Stimulated activated CD4-positive, alpha-beta T cell treated with anti-CD3 and anti-CD28 coated beads, Interleukin-2, amount 100 ng/mL, for 24 hours (primary cell): ENCODE measurements at places on chromosomes 11 and 22.

DNA sequence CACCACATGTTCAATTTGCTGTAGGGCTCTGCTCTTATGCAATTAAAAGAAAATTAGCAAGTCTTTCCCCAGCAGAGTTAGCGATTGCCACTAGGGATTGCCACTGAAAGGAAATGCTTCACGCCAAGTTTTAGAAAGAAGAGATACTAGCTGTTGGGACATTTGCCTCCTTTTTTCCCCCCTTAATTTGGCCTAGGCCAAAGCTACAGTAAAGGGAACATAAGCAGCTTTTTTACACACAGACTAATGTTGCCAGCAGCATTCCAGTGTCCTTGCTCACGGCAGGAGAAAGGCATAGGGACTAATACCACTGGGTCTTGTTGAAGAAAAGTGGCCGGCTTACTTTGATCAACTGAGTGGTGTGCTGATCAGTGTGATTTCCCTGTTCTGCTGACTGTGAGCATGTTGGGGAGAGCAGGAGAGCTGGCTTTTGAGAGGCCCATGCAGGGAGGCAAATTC lies 71.2 kb downstream of the PHF21A start:
- no peak for DNase-seq

GRCh38 chr22:47567126-47568090 lies 805.0 kb downstream of the TBC1D22A start:
- DNase-seq: no peak

- no peak for DNase-seq
These were observed 46.1 kb downstream of the CLMP start for GRCh38 chr11:123148965-123149364.

DNA sequence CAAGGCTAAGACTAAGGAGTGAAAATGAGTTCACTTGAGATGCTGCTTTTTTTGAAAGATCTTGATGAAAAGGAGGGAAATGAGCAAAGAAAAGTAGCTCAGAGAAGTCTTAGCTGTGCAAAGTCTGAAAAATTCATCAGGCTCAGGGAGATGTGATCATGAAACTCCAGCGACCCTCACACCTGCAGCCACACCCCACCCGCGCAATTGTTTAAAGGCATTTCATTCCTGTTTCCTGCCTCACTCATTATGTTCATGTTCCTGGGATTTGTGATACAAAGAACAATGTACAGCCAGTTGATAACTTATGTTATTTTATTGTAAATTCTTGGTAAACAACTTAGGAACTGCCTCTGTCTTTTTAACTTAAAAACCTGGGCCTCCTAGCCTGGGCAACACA lies 8.7 kb upstream of the GSTP1 start:
- no peak for DNase-seq

- no peak for DNase-seq
These were observed 52.6 kb downstream of the PITPNB start for GRCh38 chr22:27866135-27867084.

DNA sequence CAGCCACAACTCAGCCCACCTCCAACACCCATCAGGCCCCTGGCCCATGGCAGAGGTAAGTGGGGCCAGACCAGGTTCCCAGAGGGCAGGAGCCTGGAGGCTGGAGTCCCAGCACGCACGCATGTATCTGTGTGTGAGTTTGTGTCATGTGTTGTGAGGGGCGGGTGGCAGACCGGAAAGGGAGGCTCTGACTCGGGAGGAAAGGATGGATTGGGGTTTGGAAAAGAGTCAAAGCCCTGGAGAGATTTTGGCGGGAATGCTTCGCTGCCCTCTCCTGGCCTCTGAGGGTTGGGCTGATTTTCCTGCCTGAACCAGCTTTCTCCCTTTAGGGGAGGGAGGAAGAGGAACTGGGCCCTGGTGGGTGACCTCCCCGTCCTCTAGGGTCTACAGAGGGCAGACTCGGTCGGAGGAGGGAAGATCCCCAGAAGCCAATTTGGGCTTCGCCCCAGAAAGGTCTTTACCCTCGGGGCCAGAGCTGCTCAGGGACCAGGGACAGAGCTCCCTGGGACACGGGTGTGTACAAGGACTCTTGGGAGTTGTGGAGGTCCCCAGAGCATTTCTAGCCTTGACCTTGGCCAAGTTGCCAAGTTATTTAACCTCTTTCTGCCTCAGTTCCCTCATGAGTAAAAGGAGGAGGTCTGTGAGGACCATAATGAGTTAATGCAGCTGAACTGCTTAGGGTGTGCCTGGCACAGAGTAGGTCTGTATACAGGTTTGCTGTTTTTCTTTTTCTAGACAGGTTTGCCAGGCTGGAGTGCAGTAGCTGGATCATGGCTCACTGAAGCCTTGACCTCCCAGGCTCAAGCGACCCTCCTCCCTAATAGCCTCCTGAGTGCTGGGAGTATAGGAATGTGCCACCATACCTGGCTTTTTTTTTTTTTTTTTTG lies 6.9 kb downstream of the C11orf68 start:
- no peak for DNase-seq

- DNase-seq: no peak
These were observed 394.3 kb downstream of the TMEM135 start for GRCh38 chr11:87432022-87432421.

GRCh38 chr22:25669253-25670069 lies 72.5 kb upstream of the MYO18B start:
- no peak for DNase-seq

DNA sequence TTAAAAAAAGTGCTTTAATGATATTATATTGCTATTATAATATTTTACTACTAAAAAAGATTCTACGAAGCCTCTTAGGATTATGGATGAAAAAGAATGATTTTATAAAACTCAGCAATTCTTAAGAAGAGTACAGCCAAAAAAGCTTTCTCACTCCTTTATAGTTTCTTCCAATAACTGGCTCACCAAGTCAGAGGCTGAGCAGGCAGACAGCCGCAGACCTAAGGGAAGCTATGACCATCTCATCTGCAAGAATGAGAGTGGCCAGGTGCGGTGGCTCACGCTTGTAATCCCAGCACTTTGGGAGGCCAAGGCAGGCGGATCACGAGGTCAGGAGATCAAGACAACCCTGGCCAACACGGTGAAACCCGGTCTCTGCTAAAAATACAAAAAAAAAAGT lies 12.7 kb upstream of the EMID1 start:
- DNase-seq: no peak

GRCh38 chr22:48356731-48357130 lies 1470.9 kb downstream of the BRD1 start:
- DNase-seq: no peak

- no peak for DNase-seq
These were observed 17.2 kb downstream of the PPFIBP2 start for GRCh38 chr11:7531011-7531410.

GRCh38 chr11:48081151-48082010 lies 101.0 kb downstream of the PTPRJ start:
- peak; percentile 37 for DNase-seq
